ENCODE measurements at places on chromosomes 5 and 9. TPM values are rescaled to one million over a fixed set of nuclear protein-coding genes. Genes with fewer than 3 reads are reported as not detected.

Gene GRXCR2
- polyA plus RNA-seq, result not detected

Gene PPP3R2
- polyA plus RNA-seq, result not detected

Gene OTP
- not detected for polyA plus RNA-seq

Gene ENTREP1
- polyA plus RNA-seq, result not detected

Gene DNAI1
- polyA plus RNA-seq, result not detected

Gene MRPL50
- polyA plus RNA-seq, result 13.2 TPM

Gene LCNL1
- not detected for polyA plus RNA-seq

Gene ABHD17B
- polyA plus RNA-seq, result 23.9 TPM

Gene TMEM232
- polyA plus RNA-seq, result 0.88 TPM

Gene TAF11L7
- polyA plus RNA-seq, result not detected

Gene FOXE1
- not detected for polyA plus RNA-seq

Gene FBLL1
- not detected for polyA plus RNA-seq

Gene LCN15
- polyA plus RNA-seq, result not detected

Gene PTGDS
- not detected for polyA plus RNA-seq

Gene GABRA1
- not detected for polyA plus RNA-seq

GRCh38 chr5:34652466-34652865, 3.7 kb upstream of the RAI14 start:
- H3K36me3 ChIP-seq, result no peaks in the 10 kb centered on the region
- no peak for DNase-seq
- peaks cover 13% of the 10 kb centered on the region for H3K4me1 ChIP-seq
- peaks cover 14% of the 10 kb centered on the region for H3K27me3 ChIP-seq

- H3K4me3 ChIP-seq, result peak overlapping the region; percentile 8
- peak; percentile 72 for DNase-seq
- H3K27me3 ChIP-seq, result peaks cover 5% of the 10 kb centered on the region
- H3K4me1 ChIP-seq, result peaks cover 14% of the 10 kb centered on the region
These were observed 6.3 kb upstream of the TTLL11 start for GRCh38 chr9:122099271-122099869.

GRCh38 chr5:1291611-1292080, 3.2 kb downstream of the TERT start:
- H3K27me3 ChIP-seq, result peaks cover 2% of the 10 kb centered on the region
- H3K27ac ChIP-seq, result no peak overlapping the region
- DNase-seq, result no peak
- H3K4me1 ChIP-seq, result peaks cover 7% of the 10 kb centered on the region
- H3K4me3 ChIP-seq, result no peak overlapping the region

DNA sequence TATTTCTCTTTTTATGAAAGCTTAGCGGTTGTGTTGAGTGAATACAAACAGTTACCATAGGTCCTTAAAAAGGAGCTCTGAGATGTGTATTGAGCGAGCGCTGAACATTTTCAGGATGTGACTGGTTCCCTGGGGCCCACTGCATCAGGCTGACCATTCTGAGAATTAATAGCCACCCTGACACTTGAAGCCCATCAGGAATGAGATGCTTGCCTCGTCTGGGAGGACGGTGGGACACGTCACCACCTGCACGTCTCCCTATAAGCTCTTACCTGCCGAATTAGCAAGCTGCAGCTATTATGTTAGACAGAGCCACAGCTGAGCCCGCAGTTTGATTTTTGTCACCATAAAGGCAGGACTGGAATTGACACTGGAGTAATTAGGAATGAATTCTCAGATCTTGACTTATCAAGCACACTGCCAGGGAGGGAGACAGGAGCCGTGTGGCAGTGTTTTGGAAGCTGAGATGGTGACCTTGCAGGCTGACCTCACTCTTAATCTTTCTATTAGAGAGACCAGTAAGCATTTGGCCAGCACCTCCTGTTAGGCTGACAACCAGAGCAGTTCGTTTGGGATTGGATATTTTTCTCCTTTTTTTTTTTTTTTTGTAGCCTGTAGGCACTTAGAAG, 373.1 kb upstream of the WWC1 start:
- no peaks in the 10 kb centered on the region for H3K36me3 ChIP-seq
- no peak for DNase-seq
- no peak overlapping the region for H3K27ac ChIP-seq

- peaks cover 80% of the 10 kb centered on the region for H3K36me3 ChIP-seq
- DNase-seq, result no peak
- H3K4me1 ChIP-seq, result peaks cover 100% of the 10 kb centered on the region
- no peaks in the 10 kb centered on the region for H3K27me3 ChIP-seq
- peak overlapping the region; percentile 51 for H3K4me3 ChIP-seq
These were observed 14.3 kb downstream of the LCP2 start for GRCh38 chr5:170283296-170283695.

- H3K27me3 ChIP-seq, result no peaks in the 10 kb centered on the region
- H3K27ac ChIP-seq, result no peak overlapping the region
- H3K36me3 ChIP-seq, result no peaks in the 10 kb centered on the region
- H3K4me1 ChIP-seq, result no peaks in the 10 kb centered on the region
These were observed 114.2 kb downstream of the LHFPL2 start for GRCh38 chr5:78534148-78534904.

- no peaks in the 10 kb centered on the region for H3K36me3 ChIP-seq
- no peaks in the 10 kb centered on the region for H3K27me3 ChIP-seq
- H3K27ac ChIP-seq, result no peak overlapping the region
- no peak overlapping the region for H3K4me3 ChIP-seq
- DNase-seq, result no peak
These were observed 103.1 kb upstream of the ISL1 start for GRCh38 chr5:51279983-51280706.

GRCh38 chr5:149665416-149666175, 64.5 kb upstream of the PPARGC1B start:
- no peaks in the 10 kb centered on the region for H3K27me3 ChIP-seq
- no peak overlapping the region for H3K4me3 ChIP-seq
- H3K36me3 ChIP-seq, result no peaks in the 10 kb centered on the region
- no peak overlapping the region for H3K27ac ChIP-seq
- DNase-seq, result no peak
- H3K4me1 ChIP-seq, result no peaks in the 10 kb centered on the region

GRCh38 chr9:98790842-98791607, 5.3 kb downstream of the ANKS6 start:
- H3K36me3 ChIP-seq, result no peaks in the 10 kb centered on the region
- peak overlapping the region; percentile 19 for H3K27ac ChIP-seq
- no peaks in the 10 kb centered on the region for H3K27me3 ChIP-seq
- H3K4me3 ChIP-seq, result no peak overlapping the region
- peak; percentile 53 for DNase-seq
- peaks cover 39% of the 10 kb centered on the region for H3K4me1 ChIP-seq

GRCh38 chr5:146283344-146283761, 55.3 kb upstream of the POU4F3 start:
- H3K4me1 ChIP-seq, result no peaks in the 10 kb centered on the region
- H3K27me3 ChIP-seq, result no peaks in the 10 kb centered on the region
- no peak overlapping the region for H3K4me3 ChIP-seq
- no peak overlapping the region for H3K27ac ChIP-seq
- DNase-seq, result no peak

- no peaks in the 10 kb centered on the region for H3K4me1 ChIP-seq
- DNase-seq, result no peak
- H3K27me3 ChIP-seq, result no peaks in the 10 kb centered on the region
- no peaks in the 10 kb centered on the region for H3K36me3 ChIP-seq
These were observed 631.5 kb upstream of the TLE4 start for GRCh38 chr9:78940121-78940855.

DNA sequence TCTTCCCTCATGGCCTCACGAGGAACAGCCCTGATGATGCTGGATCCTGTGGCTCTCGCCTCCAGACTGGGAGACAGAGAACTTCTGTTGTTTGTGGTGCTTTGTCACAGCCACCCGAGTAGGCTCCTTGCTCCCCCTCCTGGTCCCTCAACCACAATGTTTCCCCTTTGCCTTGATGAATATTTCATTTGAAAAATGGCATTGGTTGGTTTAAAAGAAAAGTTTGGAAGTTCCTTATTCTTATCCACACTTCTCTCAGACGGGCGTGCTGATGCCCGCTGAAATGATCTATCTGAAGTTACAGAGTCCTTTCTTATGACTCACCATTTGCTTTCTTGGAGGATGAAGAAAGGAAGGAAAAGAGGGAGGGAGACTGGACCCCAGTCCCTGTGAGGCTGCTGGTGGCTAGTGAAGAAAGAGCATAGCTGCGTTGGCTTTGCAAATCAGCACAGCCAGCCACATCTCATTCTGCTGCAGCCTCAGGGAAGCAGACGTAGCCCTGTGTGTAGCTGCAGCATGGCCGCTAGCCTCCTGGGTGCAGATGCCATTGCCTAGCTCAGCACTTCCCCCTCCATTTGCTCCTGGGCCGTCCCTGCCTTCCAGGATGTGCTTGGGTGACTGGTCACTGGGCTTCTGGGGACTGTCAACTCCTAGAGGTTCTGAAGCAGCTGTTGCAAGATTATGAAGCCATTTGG, 185.9 kb downstream of the ERCC6L2 start:
- no peaks in the 10 kb centered on the region for H3K27me3 ChIP-seq
- peak; percentile 55 for DNase-seq
- peak overlapping the region; percentile 43 for H3K27ac ChIP-seq

GRCh38 chr9:134026581-134026980, 1.3 kb downstream of the BRD3OS start:
- DNase-seq, result no peak
- H3K27me3 ChIP-seq, result no peaks in the 10 kb centered on the region
- H3K27ac ChIP-seq, result peak overlapping the region; percentile 15
- H3K36me3 ChIP-seq, result no peaks in the 10 kb centered on the region
- peak overlapping the region; percentile 84 for H3K4me3 ChIP-seq

GRCh38 chr5:54226215-54226614, 84.2 kb downstream of the ARL15 start:
- H3K4me3 ChIP-seq, result no peak overlapping the region
- no peak overlapping the region for H3K27ac ChIP-seq
- no peaks in the 10 kb centered on the region for H3K36me3 ChIP-seq
- H3K27me3 ChIP-seq, result no peaks in the 10 kb centered on the region

- no peaks in the 10 kb centered on the region for H3K36me3 ChIP-seq
- no peak overlapping the region for H3K4me3 ChIP-seq
- no peaks in the 10 kb centered on the region for H3K27me3 ChIP-seq
- DNase-seq, result no peak
- H3K27ac ChIP-seq, result no peak overlapping the region
- no peaks in the 10 kb centered on the region for H3K4me1 ChIP-seq
These were observed 75.6 kb downstream of the DMRTA1 start for GRCh38 chr9:22522206-22522740.

DNA sequence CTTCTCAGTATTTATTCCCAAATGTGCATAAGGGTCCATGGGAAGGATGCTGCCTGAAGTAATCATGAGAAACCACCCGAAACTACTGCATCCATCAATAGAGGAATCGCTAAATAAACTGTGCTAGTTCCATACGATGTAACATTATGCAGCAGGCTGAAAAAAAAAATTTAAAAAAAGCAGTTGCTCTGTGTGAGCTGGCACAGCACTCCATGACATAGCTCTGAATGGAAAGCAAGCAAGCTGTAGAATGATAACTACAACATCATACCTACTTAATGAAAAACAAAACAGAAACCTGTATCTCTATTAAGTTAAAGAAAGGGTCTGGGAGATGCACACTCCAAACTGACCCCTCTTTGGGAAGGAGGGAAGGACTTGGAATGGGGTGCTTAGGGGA, 49.3 kb downstream of the SHB start:
- H3K4me3 ChIP-seq, result no peak overlapping the region
- H3K27ac ChIP-seq, result no peak overlapping the region
- H3K36me3 ChIP-seq, result no peaks in the 10 kb centered on the region

- no peak for DNase-seq
- no peaks in the 10 kb centered on the region for H3K27me3 ChIP-seq
- H3K4me3 ChIP-seq, result no peak overlapping the region
- H3K36me3 ChIP-seq, result peaks cover 77% of the 10 kb centered on the region
- H3K27ac ChIP-seq, result no peak overlapping the region
These were observed 130.6 kb downstream of the SMARCA2 start for GRCh38 chr9:2145746-2146145.

- H3K4me3 ChIP-seq, result no peak overlapping the region
- H3K4me1 ChIP-seq, result peaks cover under 1% of the 10 kb centered on the region
- DNase-seq, result no peak
- H3K36me3 ChIP-seq, result no peaks in the 10 kb centered on the region
These were observed 4.5 kb upstream of the SH3GL2 start for GRCh38 chr9:17574342-17574741.

DNA sequence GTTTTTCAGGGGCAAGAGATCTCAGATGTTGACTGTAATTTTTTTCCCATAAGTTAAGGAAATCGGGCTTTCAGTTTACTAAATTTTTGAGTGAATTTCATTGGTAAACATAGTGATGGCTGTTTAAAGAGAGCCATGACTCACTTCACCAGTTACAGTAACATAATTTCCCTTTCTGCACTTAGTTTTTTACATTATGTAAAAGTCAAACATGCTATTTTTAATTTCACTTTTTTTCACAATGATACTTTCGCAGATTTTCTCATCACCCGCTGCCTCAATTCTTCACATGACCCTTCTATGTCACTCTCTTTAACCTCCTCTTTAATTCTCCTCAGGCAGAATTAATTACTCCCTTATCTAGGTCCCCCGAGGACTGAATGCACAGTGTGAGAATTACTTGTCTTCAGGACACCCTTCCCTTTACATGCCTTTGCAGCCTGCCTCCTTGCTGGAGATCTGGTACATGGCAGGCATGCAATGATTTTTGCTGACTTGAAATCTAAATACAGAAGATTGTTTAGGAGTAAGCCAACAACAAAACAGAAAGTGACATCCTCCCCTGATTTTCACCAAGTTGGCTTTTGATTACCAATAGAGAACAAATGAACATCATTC, 217.5 kb upstream of the S1PR3 start:
- H3K4me1 ChIP-seq, result peaks cover 11% of the 10 kb centered on the region
- DNase-seq, result no peak
- no peaks in the 10 kb centered on the region for H3K36me3 ChIP-seq
- no peak overlapping the region for H3K4me3 ChIP-seq
- peaks cover 15% of the 10 kb centered on the region for H3K27me3 ChIP-seq

GRCh38 chr9:23598994-23599393, 227.0 kb downstream of the ELAVL2 start:
- H3K4me1 ChIP-seq, result no peaks in the 10 kb centered on the region
- H3K27me3 ChIP-seq, result no peaks in the 10 kb centered on the region
- H3K36me3 ChIP-seq, result no peaks in the 10 kb centered on the region
- no peak overlapping the region for H3K27ac ChIP-seq
- DNase-seq, result no peak
- no peak overlapping the region for H3K4me3 ChIP-seq

DNA sequence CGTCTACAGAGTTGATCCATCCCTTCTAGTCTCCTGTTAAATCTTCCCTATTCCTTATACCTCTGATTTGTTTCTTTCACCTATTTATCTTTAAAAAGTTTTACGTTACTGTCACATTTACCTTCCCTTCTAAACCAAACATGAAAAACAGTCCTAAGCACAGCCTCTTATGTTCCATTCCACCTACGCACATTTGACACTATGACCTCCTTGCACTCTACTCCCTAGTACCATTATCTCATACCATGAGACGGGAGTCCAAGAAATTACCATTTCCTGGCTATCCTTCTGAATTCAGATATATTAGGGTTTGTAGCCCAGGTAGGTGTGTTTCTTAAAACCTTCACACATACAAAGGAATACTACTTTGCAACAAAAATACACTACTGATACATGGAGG, 25.1 kb downstream of the FNIP1 start:
- no peak for DNase-seq
- H3K36me3 ChIP-seq, result no peaks in the 10 kb centered on the region
- peaks cover 40% of the 10 kb centered on the region for H3K4me1 ChIP-seq
- no peak overlapping the region for H3K27ac ChIP-seq
- H3K27me3 ChIP-seq, result no peaks in the 10 kb centered on the region

GRCh38 chr5:74579215-74579614, 61.3 kb downstream of the ENC1 start:
- H3K27ac ChIP-seq, result peak overlapping the region; percentile 77
- H3K4me3 ChIP-seq, result no peak overlapping the region
- H3K36me3 ChIP-seq, result no peaks in the 10 kb centered on the region
- DNase-seq, result no peak

GRCh38 chr5:115977988-115978387, 15.7 kb downstream of the LVRN start:
- H3K4me1 ChIP-seq, result no peaks in the 10 kb centered on the region
- peaks cover 24% of the 10 kb centered on the region for H3K27me3 ChIP-seq
- H3K36me3 ChIP-seq, result peaks cover 24% of the 10 kb centered on the region
- no peak overlapping the region for H3K4me3 ChIP-seq
- H3K27ac ChIP-seq, result no peak overlapping the region
